NCI-H1092 treated with DMSO at 0.1 percent for 48 hours (cell line): ENCODE measurements at places on chromosomes 3 and 15.
A peak's percentile ranks its signal among the peaks of the same experiment; 100 is the strongest.

- no peak for DNase-seq
Measured at GRCh38 chr15:73518876-73519733, 76.1 kb downstream of the REC114 start.

- DNase-seq, result no peak
Measured at GRCh38 chr3:129534428-129535027, 6.1 kb downstream of the RHO start.

- DNase-seq, result no peak
Measured at GRCh38 chr3:17951241-17951640, 208.8 kb upstream of the TBC1D5 start.

DNA sequence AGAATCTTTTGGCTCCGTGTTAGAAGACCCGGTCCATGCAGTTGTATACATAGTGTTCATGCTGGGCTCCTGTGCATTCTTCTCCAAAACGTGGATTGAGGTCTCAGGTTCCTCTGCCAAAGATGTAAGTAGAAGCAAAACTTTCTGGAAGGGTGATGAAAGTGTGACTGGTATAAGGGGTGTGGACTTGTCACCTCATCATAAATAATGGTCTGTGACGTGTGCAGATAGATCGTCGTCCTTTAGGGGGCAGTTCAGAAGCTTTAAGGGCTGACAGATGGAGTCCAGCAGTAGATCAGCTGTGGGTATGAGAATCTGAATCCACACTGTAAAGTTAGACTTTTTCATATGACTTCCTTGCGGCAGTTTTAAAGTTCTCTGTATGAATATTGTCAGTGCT lies 15.3 kb downstream of the SEC61A1 start:
- DNase-seq, result no peak

GRCh38 chr3:152288681-152289080 lies 20.0 kb downstream of the MBNL1 start:
- DNase-seq, result no peak

- DNase-seq, result no peak
Measured at GRCh38 chr3:53147151-53147902, 13.7 kb upstream of the PRKCD start.

DNA sequence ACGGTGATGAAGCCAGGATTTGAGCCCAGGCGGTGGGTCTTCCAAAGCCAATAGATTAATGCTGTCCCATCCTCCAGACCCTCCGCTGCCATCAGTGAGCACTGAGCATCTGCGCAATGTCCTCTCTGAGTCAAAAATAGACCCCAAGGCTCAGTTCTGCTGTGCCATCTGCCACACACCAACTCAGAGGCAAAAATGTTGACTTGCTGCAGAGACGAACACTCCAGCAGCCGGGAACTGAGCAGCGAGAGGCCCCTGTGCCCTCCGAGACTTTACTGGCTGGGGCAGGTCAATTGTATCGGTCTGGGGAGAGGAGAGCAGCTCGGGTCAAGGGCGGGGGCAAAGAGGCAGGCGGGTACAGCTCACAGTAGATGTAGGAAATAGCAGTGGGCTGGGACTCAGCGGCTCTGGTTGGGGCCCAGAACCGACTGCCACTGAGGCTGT lies 41.5 kb upstream of the ATP2B2 start:
- no peak for DNase-seq

- no peak for DNase-seq
Measured at GRCh38 chr15:95565690-95566089, 764.8 kb upstream of the NR2F2 start.

DNA sequence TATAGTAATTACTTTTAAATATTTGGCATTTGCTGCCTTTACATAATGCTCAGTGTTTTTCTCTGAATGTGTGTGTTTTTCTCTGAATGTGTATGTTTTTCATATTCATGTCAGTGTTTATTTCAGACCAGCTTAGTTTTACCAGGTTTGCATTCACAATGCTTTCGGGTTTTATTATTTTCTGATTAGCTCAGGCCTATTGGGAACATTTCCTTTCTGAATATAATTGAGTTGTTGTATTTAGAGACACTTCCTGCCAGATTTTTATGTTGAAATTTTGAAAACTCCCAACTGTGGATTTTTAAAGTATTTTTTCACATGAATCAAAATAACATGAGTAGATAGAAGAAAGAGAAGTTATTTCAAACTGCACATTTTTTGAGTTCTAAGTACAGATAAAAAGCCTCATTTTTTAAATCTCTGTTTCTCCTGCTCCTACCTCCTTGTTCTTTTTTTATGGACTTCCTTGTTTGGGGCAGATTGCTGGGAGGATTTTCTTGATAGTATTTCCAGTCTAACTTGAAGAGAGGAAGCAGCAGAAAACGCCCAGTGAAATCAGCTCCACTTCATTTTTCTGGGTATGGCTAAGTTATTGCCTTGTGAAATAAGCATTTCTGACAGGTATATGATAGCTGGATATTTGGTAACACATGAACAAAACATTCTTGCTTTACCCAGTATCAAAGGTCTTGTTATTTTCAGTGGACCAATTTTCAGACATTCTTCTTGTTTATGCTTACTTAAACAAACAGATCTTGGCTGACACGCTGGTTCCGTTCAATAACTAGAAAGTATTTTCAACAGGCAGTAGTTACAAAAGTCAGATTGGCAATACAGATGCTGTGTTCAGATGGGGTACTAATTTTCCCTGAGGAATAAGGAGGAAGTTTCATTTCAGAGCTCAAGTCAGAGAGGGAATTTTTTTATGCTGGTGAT lies 70.7 kb downstream of the RIOX2 start:
- DNase-seq, result no peak

- no peak for DNase-seq
Measured at GRCh38 chr15:84714821-84715220, 1.1 kb downstream of the SEC11A start.

- no peak for DNase-seq
Measured at GRCh38 chr3:186214670-186215069, 105.8 kb upstream of the ETV5 start.

DNA sequence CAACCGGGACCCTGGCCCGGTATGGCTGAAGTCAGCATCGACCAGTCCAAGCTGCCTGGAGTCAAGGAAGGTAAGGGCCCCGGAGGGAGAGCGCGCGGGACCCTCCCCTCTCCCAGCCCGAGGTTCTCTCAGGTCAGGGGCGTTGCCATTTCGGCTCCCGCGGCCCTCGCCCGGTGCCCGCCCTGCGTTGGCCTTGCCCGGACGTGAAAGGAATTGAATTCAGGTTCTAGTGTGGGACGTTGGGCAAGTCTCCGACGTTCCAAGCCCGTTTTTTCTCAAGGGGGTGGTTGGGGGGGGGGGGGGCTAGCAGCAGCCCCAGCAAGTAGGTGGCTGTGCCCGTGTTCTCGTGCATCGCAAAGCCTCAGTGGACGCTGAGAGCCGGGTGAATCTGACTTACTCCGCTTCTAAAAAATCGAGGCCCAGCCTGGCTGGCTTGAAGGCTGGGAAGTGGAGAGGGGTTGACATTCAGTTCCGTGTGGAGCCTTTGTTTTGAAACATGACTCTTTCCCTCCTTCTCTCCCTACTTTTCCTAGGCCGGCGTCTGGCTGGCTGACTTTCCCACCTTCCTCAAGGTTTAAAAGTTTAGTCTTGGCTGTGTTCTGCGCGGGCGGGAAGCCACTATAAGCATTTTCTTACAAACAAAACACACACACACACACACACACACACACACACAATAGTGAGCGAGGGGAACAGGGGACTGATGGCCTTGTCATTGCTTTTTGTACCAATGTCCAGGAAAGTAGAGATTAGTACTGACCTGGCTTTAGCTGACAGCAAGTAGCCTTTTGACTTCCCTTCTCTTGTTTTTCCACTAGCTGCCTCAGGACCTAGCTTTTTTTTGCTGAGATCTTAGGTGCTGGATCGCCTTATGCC lies at the start of gene UTS2B:
UTS2B (minus strand) TSS at position 873 of the 876 bp plus-strand sequence. CDS start 48,337 bp downstream, outside the sequence.
- DNase-seq, result peak; percentile 41

DNA sequence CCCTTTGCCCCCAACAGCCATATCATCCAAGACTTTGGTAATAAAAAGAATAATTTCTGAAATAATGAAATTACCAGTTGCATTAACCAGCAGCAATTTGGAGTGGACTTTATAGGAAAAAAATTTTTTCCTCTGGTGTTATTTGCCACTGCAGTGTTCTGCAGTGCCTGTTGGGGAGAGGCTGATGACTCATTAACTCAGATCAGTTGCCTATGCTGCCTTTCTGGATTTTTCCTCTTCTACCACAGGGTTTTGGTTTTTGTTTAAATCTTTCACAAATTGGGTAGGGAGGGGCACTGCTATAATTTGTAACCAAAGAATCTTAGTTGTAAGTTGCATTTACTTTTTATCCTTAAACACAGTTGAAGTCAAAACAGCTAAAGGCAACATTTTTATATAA lies 22.7 kb downstream of the ATP6V1A start:
- DNase-seq, result no peak

- no peak for DNase-seq
Measured at GRCh38 chr15:70383856-70384255, 286.1 kb upstream of the TLE3 start.

GRCh38 chr15:72203507-72203837 lies 5.9 kb upstream of the GRAMD2A start:
- DNase-seq, result peak; percentile 79

GRCh38 chr15:55799291-55800212 lies 56.6 kb upstream of the PRTG start:
- peak; percentile 45 for DNase-seq

- no peak for DNase-seq
Measured at GRCh38 chr3:65689436-65689835, 349.3 kb downstream of the MAGI1 start.

GRCh38 chr3:47441796-47442551 lies 33.8 kb downstream of the SCAP start:
- DNase-seq, result no peak

DNA sequence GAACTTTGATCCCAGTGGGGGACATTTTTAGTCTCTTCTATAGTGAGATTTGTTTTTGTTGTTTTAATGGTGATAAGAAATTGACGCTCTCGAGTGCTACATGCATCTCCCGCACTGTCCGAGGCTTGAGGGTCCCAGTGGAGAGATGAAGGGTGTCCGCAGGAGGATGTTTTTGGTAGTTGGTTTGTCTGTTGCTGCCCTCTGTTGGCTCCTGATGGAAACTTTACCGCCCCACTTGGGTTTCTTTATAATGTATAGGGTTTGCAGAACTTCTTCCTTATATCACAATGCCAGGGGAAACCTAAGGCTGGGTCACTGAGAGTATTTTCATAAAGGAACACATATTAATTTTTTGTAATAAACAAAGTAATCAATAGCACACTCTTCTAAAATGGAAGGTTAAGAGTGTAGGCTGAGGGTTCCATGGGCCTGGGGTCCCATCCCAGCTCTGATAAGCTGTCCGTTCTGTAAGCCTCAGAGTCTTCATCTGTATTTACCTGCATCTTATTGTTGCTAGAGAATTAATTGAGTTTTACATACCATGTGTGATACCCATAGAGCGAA lies 185.3 kb upstream of the FEZF2 start:
- no peak for DNase-seq

DNA sequence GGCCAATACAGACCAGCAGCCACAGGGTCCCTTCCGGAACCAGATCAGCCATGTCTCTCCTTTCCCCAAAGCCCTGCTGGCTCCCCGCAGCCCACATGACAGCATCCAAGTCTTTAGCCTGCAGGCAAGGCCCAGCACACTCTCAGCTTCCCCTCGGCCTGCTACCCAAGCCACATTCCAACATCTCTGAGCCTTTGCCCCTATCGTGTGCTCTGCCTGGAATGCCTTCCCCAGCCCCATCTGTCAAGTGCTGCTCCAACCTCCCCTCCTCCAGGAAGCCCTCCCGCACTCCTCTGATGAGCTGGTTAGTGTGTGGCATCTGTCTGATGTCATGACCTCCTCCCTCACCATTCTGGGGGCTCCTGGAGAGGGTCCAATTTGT lies 8.5 kb downstream of the PLXND1 start:
- no peak for DNase-seq

DNA sequence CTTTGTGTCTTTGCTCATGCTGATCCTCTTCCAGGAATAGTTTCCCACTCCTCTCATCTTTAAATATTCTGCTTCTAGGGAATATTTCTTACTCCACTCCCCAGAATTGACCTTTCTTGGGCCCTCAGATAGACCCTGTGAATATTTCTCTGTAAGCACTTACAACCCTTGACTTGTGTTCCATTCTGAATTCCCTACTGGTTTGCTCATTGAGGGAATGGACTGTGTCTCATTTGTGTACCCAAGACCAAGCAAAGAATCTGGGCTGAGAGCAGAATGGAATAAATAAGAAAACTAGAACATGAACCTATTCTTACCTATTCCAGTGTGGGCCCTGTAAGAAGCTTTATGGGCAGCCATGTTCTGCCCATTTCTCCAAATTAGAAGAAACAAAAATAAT lies 72.7 kb upstream of the TSPAN3 start:
- no peak for DNase-seq

GRCh38 chr3:19688767-19689166 lies 245.2 kb downstream of the EFHB start:
- no peak for DNase-seq

GRCh38 chr3:123834631-123835030 lies 49.5 kb downstream of the MYLK start:
- no peak for DNase-seq

DNA sequence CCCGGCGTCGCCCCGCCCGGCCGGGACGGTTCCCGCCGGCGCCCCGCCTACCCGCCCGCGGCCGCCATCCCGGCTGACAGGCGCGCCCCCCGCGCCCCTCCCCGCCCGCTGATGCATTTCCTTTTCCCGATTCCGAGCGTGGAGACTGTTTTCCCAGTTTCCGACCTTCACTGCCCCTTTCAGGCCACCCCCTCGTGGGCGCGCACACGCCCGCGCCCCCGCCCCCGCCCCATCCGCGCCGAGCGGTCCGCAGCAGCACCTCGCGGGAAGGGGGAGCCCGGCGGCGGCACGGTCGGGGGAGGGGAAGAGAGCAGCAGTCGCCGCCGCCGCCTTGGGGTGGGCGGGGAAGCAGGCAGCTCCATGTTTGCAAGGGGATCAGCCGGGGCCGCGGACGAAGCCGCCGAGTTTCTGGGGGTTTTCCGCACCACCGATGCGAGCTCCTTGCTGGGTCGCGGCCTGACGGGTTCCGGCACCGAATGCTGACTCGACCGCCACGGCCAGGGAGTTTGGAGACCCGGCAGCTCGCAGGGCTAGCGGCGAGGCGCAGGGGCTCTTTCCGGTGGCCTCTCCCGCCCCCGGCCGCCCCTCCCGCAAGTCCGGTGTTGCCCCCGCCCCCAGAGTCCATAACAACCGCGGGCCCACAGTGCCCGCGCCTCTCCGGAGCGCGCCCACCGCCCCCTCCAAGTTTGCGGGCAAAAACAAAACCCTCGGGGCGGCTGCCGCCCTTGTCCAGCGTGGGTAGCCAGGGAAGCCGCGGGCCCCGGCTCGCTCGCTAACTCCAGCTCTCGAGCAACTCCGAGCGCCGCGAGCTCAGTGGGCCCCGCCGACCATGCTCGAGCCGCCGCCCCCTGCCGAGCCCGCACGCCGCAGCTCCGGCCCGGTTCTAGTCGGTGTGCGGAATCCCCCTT lies 3.2 kb upstream of the SIN3A start:
- DNase-seq, result peak; percentile 64

GRCh38 chr3:86047161-86047560 lies 943.8 kb downstream of the VGLL3 start:
- DNase-seq, result no peak

DNA sequence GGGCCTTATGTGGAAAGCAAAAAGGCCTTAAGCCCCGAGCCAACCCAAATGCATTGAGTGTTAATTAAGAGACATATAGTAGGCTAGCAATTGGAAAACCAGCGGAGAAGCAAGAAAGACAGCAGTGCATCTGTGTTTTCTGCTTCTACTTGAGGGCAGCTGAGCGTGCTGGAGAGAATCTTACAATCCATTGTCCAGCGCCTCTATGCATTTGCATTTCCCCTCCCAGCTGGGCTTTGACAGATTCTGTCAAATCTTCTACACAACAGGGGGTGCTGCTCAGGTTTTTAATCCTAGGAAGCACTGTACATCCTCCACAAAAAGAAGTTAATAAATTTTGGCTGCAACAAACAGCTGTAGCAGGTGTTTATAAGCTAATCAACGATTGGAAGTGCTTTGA lies 23.9 kb downstream of the SSR3 start:
- no peak for DNase-seq
